Activated T-cell treated with anti-CD3 and anti-CD28 coated beads, Interleukin-2, amount 50 U/mL, for 4 hours (primary cell): ENCODE measurements at places on chromosomes 3 and 15. TPM values are rescaled to one million over a fixed set of nuclear protein-coding genes. Genes with fewer than 3 reads are reported as not detected.
A peak's percentile ranks its signal among the peaks of the same experiment; 100 is the strongest.

DNA sequence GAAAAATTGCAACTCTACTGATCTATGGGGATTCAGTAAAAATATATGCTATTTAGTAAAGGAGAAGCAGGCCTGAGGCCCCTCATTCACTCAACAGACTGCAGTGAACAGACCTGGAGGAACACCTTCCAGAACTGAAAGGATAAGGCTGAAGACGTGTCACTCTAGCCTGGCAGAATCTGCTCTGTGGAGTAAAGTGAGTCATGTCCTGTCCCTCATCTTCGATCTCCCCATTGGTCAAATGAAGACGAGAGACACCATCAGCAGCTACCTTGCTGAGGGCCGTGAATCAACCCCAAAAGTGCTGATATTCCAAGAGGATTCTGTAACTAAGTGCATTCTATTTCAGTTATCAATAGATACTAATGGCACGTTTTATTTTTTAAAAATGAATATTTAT, 359.7 kb downstream of the FGF12 start:
- no peak for DNase-seq

DNA sequence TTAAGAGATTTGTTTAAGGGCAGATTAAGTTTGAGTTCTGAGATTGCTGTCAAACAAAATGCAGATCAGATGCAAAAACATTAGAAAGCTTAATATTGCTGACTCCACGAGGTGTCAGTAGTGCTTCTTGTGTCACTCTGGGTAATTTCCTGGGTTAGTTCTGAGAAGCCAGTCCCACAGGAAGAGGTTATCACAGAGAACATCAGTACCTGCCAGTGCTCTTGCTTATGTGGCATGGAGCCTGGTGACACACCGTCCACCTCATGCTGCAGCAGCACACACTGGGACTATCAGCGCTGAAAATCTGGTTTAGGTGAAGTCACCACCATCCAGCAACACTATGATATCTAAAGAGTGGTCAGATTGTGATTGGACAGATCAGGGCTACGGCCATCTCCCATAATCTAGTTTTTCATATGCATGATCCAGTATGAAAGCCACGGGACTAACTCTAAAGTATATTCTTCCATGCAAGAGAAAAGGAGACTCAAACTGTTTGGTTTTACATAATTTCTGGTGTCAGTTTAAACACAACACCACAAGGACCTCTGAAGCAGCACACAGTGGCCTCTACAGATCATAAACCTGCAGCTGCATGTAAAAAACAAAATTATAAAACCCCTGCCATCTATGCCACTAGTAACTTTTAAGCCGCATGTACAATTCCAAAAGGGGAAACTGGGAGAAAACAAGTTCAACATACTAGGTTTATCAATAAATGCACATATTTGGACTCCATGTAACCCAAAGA, 36.1 kb upstream of the MYO5C start:
- DNase-seq: peak; percentile 31

- DNase-seq: no peak
These were observed 35.0 kb downstream of the DRD3 start for GRCh38 chr3:114143817-114144216.

DNA sequence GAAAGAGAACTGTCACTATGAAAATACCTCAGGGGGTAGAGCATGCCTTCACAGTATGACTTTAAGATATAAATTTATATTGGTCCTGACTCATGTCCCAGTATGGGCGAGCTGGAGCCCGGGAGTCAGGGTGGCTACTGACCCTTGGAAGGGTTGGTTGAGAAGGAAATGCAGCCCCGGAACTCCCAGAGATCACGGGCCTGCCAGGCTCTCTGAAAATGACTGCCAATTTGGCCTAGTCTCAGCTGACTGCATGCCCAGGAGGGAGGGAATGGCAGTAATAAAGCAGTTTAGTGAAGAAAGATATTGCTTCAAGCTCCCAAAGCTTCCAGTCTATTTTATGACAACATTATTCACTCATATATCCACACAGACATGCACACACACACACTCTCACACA, 299.0 kb downstream of the NR2F2 start:
- no peak for DNase-seq

DNA sequence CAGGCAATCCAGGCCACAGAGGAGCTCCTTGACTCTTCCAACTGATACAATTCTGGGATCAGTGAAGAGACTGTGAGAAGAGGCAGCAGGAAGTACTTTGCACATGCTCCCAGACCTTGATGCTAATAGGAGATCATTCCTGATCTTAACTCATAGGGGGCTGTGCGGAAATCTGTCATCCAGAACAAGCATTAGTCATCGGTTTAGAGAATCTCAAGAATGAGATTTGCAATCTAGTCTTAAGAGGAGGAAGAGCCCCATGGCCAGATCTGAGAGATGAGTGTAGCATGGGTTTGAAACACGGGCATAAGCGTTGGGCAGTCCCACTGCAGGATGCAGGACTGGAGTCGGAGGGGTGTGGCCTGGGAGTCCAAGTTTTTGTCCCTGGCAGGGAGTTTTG, 1081.1 kb downstream of the NAALADL2 start:
- DNase-seq: no peak

GRCh38 chr3:152155246-152156020, 113.3 kb upstream of the MBNL1 start:
- DNase-seq: no peak

GRCh38 chr3:35867791-35868190, 228.5 kb downstream of the ARPP21 start:
- no peak for DNase-seq

CTXN2 gene
- not detected for total RNA-seq

VPS13C gene
- 15.5 TPM for total RNA-seq

POLQ gene
- total RNA-seq: 3.8 TPM
